ENCODE measurements at places on chromosomes 1 and 21.

- DNase-seq, result peak; percentile 56
Measured at GRCh38 chr1:207644852-207645634, at the start of gene CR1L. Gene CR1L, plus strand, starts transcription at chr1:207645133. Its CDS starts 101 bp downstream, at chr1:207645234.

DNA sequence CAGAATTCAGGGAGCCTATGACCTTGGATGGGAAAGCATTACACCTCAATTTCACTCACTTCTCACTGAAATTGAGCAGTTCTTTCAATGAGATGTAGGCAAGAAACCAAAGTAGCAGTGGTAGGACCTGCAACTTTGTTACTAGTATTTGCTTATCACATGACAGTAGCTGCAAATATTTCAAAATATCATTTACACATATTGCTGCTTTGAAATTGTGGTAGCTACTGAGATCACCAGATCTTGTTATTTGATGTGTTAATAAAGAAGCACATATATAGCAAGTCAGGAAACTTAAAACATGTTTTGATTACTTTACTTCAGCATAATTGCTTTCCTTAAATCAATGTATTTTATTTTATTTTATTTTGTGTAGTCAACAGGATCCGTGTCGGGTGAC, 12.9 kb downstream of the LDLRAD2 start:
- no peak for DNase-seq

- no peak for DNase-seq
Measured at GRCh38 chr1:235527196-235527814, 23.1 kb upstream of the B3GALNT2 start.

DNA sequence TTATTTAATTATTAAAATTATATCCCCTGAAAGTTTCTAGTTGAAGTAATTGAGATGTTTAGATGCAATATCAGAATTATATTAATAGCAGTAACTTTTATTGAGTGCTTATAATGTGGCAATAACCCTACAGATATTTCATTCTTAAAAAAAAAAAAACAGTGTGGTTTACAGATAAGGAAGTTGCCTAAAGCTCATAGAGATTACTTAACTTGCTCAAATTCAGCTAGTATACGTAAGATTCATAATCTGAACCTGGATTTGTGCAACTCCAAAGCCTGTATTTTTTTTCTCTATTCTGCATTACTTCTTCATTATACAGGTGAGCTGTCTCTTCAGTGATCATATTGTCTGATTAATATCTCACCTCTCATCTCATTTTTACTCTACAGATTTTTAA, 156.0 kb upstream of the PTBP2 start:
- DNase-seq, result no peak

GRCh38 chr1:100348549-100349144, 3.7 kb upstream of the CDC14A start:
- DNase-seq, result no peak

GRCh38 chr1:208248991-208249696, 5.0 kb upstream of the PLXNA2 start:
- DNase-seq, result no peak

DNA sequence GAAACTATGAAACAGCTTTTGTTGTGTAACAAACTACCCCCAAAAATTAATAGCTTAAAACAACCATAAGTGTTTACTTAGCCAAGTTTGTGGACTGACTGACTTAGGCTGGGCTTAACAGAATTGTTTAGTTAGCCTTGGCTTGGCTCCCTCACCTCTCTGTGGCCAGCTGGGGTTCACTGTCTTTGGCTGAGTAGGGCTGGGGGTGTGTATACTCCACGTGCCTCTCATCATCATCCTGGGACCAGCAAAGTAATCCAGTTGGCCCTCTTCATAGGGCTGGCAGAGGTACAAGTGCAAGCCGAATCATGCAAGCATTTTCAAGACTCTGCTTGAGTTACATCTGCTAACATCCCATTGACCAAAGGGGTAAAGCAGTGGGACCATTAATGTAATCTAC, 252.3 kb downstream of the BRINP2 start:
- no peak for DNase-seq

- DNase-seq, result no peak
Measured at GRCh38 chr1:47572731-47573430, 135.0 kb downstream of the FOXD2 start.

- DNase-seq, result no peak
Measured at GRCh38 chr21:35811191-35811806, 249.0 kb downstream of the SETD4 start.

DNA sequence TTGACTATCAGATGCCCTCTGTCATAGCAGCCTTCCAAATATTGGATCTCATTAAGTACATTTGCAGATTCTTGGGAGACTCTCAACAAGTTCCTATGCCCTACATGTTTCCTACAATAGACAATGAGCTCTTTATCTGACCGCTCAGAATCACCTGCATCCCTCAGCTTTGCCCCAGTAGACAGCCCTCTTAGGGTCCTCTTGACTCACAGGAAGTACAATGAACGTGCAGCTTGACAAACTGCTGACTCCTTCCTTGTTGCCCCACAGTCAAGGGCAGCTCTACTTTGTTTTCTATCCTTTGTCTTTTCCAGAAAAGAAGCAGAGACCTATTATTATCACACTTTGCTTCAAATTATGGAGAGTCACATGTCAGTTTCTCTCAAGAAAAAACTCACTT, 27.6 kb downstream of the SLC44A5 start:
- DNase-seq, result no peak

DNA sequence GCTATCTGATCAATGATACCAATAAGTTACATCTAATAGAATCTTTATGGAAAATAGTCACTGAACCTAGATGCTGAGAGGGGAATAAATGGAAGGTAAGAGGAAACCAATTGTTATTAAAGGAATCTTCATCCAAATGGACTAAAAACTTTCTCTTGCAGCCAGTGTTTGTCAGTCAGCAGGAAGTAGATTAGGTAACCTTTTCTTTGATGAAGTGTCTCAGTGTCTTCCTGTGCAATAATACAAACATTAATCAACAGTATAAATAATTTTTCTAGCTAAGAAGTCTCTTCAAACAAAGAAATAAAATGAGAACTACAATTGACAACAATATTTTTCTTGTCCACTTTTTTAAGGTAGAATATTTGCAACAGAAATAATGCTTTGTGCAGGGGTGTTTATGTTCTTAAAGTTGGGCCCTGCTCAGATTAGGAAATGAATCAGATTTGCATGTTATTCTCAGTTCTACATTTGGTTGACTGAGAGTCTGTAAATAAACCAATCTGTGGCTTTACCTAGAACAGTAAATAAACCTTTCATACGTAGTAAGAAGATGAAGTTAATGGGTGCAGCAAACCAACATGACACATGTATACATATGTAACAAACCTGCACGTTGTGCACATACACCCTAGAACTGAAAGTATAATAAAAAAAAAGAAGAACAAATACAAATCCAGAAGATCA, 391.4 kb downstream of the MRPL39 start:
- DNase-seq, result no peak

DNA sequence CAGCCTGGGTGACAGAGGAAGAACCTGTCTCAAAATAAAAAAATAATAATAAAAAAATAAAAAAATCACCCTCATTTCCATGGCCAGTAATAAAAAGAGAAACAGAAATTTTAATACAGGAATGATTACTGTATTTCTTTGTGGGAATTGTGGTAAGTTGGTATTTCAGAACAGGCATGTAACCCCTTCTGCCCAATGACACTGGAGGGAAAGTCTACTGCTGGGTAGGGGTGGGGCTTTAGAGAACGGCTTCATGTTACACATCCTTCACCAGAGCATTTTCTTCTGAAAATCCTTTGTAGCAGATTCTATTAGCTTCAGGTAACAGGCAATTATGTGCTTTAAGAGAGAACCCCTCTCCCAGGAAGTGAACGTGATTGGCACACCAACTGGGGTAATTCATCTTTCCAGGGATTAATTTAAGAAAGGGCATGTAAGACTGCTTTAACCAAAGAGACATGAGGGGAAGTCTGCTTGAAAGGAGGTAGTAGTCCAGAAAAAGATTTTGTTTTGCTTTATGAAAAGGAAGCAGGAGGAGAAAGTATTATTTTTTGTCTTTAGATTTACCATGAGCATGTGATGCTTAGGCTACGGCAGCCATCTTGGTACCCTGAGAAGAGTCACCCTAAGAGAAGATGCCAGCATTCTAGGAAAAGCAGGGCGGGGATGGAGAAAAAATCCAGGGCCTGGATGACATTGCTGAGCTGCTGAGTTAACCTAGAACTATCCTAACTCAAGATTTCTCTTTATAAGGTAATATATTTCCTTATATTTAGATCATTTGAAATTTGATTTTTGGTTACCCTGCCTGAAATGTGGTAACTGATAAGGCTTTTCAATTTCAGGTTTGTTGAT, 57.7 kb upstream of the DPT start:
- no peak for DNase-seq

DNA sequence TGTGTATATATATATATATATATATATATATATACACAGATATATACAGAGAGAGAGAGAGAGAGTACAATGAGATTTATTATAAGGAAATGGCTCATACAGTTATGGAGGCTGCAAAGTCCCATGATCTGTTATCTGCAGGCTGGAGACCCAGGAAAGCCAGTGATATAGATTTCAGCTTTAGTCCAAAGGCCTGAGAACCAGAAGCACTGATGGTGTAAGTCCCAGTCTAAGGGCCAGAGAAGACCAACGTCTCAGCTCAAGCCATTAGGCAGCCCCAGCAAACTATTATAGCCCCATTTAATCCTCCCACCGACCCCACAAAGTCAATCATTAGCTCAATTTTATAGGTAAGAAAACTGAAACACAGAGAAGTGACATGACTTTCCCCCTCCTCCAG, 35.0 kb upstream of the HPDL start:
- DNase-seq, result no peak

GRCh38 chr1:30760596-30761324, 3.2 kb upstream of the LAPTM5 start:
- no peak for DNase-seq

Data from stimulated activated CD4-positive, alpha-beta T cell treated with anti-CD3 and anti-CD28 coated beads, Interleukin-1b, Interleukin-23, amount 100 ng/mL, for 1 hour (primary cell).